ENCODE measurements at places on chromosomes 12 and 14. TPM values are rescaled to one million over a fixed set of nuclear protein-coding genes. Genes with fewer than 3 reads are reported as not detected.

MSRB3 gene
- total RNA-seq, result 8.0 TPM

PAWR gene
- total RNA-seq, result 63.5 TPM

CATSPERB gene
- 0.61 TPM for total RNA-seq

DNA sequence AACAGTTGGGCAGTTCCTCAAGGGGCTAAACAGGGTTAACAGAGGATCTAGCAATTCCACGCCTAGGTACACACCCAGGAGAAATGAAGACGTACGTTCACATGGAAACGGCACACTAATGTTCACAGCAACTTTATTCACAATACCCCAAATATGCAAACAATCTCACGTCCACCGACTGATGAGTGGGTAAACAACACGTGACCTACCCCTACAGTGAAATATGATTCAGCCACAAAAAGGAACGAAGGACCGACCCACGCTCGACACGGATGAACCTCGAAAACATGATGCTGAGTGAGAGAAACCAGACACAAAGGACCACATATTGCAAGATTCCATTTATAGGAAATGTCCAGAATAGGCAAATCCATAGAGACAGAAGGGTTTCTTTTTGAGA lies 112.7 kb downstream of the NCOR2 start:
- DNase-seq, result no peak

GRCh38 chr14:78405079-78405856 lies 235.1 kb downstream of the NRXN3 start:
- no peak for DNase-seq

GRCh38 chr12:22410486-22410885 lies 76.0 kb upstream of the ST8SIA1 start:
- DNase-seq, result no peak

GRCh38 chr12:81206429-81206828 lies 128.6 kb downstream of the ACSS3 start:
- DNase-seq, result no peak

- peak; percentile 97 for DNase-seq
Observed at GRCh38 chr12:111396726-111397445, 8.8 kb upstream of the SH2B3 start.

DNA sequence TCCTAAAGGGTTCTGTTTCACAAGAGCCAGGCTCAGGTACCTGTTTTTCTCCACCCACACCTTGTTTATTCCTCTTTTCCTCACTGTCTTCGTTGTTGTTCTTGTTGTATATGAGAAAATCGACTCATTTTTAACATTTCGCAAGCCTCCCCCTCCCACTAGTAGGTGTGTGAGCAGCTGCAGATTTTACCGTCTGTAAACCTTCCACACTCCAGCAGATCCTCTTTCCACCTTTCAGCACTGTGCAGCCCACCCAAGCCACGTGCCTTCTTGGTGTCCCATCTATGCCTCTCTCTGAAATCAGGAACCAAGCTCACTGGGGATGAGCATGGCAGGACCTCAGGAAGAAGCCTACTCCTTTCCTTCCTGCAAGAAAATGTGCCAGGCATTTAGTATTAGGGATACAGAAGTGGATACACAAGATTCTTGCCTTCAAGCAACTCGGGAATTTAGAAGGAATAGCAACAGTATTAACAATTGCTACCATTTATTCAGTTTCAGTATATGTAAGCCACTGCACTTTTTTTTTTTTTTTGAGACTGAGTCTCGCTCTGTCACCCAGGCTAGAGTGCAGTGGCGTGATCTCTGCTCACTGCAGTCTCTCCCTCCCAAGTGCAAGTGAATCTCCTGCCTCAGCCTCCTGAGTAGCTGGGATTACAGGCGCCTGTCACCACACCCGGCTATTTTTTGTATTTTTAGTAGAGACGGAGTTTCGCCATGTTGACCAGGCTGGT lies 113.6 kb downstream of the CHST11 start:
- DNase-seq, result no peak

GRCh38 chr12:47328831-47329545 lies 249.2 kb upstream of the AMIGO2 start:
- DNase-seq, result no peak

DNA sequence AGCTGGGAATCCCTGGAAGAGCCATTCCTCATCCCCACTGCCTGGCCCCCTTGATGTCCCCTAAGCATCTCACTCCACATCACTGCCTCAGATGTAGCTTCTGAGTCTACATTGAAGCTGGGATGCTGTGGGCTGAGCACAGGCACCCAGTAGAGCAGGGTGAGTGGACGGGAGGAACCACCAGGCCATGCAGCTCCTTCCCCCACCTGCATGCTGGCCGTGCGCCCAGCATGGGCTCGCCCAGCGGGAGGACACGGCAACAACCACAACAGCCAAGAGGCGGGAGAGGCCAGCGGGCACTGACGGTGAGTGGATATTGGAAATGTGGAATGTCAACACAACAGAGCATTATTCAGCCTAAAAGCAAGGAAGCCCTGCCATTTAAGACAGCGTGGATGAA lies 310.9 kb downstream of the ADGRD1 start:
- DNase-seq, result no peak

DNA sequence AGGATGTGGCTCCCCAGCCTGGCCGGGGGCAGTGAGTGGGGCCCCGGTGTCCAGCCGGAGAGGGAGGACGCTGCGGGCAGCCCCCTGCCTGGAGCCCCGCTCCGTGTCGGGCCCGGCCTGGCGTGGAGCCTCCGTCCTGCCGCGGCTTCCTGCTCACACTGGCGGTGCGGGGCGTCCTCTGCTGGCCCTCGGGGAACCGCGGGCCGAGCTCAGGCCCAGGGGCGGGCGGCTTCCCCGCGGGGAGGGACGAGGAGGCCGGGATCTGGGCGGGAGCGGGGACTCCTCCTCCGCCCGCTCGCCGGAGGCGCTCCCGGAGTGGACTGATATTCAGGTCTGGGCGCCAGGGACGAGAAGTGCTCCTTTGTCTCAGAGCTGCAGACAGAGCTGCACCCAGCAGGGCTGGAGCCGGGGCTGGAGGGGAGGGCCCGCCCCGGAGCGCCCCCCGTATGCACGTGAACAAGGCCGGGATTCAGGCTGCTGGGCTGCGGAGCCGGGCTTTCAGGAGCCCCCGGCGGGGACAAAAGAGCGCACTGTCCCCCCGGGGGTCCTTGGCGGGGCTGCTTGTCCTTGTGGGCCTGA lies 2.2 kb downstream of the MMP17 start:
- peak; percentile 56 for DNase-seq
